Activated CD4-positive, CD25-positive, alpha-beta regulatory T cell treated with anti-CD3 and anti-CD28 coated beads, Interleukin-2, amount 50 U/mL, for 72 hours (primary cell): ENCODE measurements at places on chromosomes 6 and 20.

DNA sequence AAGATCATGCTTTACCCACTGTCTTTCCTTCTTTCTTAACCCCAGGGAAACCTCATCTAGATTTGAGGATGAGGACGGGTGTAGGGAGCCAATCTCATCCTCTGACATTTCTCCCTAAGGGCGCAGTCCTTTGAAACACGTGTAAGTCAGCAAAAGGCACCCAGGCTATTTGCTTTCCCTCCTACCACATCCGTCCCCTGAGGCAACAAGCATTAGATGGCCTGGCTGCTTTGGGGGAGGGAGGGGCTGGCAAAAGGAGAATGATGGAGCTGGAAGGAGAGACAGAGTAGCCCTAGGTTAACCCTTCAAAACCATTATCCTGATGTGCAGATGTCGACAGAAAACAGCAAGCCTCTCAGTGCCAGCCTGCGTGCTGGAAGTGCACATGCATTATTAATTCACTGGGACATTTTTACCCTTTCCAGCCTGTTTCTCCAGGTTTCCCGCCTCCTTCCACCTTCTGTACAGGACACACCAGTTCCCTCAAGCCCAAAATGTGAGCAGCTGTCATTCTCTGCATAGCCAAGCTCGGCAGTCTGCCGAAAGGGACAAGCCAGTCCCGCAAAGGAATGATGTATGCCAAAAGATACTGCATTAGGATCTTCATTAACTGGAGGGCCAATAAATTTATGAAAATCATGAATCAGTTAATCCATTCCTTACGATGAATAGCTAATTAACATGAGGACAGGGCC lies 547.2 kb downstream of the CD83 start:
- no peak for DNase-seq

DNA sequence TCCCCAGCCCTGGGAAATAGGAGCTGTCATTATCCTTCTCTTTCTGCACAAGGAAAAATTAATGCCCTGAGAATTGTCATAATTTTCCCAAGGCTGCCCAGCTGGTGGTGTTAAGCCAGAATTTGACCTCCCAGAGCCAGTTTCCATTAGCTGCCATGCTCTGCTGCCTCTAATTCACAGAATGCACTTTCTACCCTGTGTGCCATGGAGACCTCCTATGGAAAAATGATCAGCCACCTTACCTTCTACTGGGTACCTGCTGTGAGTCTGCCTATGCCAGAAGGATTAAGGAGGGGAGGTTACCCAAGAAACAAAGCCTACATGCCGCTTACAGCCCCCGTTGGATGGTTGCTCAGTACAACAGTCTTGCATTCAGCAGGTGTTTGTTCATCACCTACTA lies 29.1 kb downstream of the POFUT1 start:
- no peak for DNase-seq

DNA sequence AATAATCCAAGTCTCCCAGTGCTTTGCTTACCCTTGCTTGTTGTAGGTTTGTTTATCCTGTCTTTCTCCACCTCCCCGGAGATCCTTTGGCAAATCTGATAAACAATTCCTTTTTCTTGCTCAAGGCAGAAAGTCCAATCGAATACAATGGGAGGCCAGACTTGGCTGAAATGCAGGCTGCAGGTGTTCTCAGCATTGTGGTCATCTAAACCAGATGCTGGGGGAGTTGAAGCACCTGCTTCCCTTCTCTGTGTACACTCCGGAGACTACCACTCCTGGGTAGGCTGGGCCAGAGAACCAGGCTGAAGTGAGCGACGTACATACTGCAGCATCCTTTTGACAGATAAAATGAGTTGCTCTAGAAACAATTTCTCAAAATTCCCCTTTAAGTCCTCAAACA lies 82.6 kb upstream of the PREP start:
- no peak for DNase-seq

DNA sequence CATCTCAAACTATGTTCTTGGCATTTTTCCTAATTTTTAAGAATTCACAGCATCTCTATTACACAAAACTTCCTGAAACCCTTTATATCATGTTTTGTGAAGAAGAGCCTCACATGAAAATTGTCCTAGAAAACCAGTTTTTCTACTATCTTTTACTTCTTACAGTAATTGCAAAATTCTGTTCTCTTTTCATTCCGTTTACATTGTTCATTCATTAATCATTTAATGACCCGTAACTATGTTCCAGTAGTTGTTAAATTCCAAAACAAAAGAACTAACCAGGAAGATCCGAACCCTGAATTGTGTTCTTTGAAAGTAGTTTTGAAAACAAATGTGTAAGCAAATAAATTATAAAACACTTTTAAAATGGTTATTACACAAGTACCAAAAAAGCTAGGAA lies 597.0 kb downstream of the EYS start:
- DNase-seq = no peak

- DNase-seq = no peak
These were observed 28.4 kb downstream of the UQCC2 start for GRCh38 chr6:33683051-33683571.

GRCh38 chr20:3677733-3678132 lies 4.1 kb downstream of the ADAM33 start:
- DNase-seq = no peak

- no peak for DNase-seq
These were observed 815 bp downstream of the SPATA2 start for GRCh38 chr20:49914310-49915117.
